ENCODE measurements at places on chromosomes 7 and 10. TPM values are rescaled to one million over a fixed set of nuclear protein-coding genes. Genes with fewer than 3 reads are reported as not detected.

CYP3A7 gene
- total RNA-seq: not detected

TIMM23B gene
- total RNA-seq: 27.0 TPM

MUC3A gene
- total RNA-seq: not detected

MALRD1 gene
- not detected for total RNA-seq

DOCK4 gene
- total RNA-seq: 0.12 TPM

HIF1AN gene
- total RNA-seq: 54.9 TPM

HOXA6 gene
- not detected for total RNA-seq

HOGA1 gene
- total RNA-seq: not detected

DNA sequence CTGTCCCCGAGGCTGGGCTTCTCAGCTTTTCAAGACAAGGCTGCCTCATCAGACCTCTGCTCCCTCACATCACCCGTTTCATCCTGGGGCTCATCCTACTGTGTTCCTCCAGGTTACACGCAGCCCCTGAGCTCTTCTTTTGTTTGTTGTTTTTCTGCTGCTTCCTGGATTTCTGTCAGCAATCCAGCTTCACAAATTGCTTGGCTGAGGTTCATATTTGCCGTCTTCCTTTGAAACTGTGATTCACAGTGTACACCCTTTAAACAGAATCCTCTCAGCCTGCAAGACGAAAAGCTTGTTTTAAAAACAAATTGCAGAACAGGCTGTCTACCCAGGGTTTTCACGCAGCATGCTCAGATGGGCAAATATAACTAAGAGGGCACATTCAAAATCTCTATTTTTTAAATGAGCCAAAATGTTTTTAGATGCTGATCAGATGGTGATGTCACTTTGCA, 39.1 kb upstream of the PARD3 start:
- no peak for DNase-seq

GRCh38 chr7:9240001-9240400, 806.6 kb downstream of the NXPH1 start:
- no peak for DNase-seq

- DNase-seq: no peak
Measured at GRCh38 chr7:129405527-129405926, 28.7 kb upstream of the STRIP2 start.

GRCh38 chr10:98029149-98030092, 1.0 kb downstream of the CRTAC1 start:
- no peak for DNase-seq

GRCh38 chr10:1241973-1242935, 186.1 kb downstream of the WDR37 start:
- no peak for DNase-seq

DNA sequence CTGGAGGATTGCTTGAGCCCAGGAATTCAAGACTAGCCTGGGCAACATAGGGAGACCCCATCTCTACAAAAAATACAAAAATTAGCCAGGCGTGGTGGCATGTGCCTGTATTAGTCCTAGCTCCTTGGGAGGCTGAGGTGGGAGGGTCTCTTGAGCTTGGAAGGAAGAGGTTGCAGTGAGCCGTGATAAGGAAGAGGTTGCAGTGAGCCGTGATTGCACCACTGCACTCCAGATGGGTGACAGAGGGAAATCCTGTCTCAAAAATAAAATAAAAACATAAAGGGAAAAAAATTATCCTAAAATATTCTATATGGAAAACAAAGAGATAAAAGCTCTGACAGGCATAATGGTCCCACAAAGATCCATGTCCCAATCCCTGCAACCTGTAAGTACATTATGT, 87.9 kb upstream of the KAT6B start:
- DNase-seq: no peak

- DNase-seq: no peak
Measured at GRCh38 chr7:47852330-47853245, 95.7 kb downstream of the PKD1L1 start.

- no peak for DNase-seq
Measured at GRCh38 chr7:156001496-156002260, 189.4 kb upstream of the SHH start.

GRCh38 chr10:5292196-5292735, 72.5 kb upstream of the UCN3 start:
- peak; percentile 44 for DNase-seq

DNA sequence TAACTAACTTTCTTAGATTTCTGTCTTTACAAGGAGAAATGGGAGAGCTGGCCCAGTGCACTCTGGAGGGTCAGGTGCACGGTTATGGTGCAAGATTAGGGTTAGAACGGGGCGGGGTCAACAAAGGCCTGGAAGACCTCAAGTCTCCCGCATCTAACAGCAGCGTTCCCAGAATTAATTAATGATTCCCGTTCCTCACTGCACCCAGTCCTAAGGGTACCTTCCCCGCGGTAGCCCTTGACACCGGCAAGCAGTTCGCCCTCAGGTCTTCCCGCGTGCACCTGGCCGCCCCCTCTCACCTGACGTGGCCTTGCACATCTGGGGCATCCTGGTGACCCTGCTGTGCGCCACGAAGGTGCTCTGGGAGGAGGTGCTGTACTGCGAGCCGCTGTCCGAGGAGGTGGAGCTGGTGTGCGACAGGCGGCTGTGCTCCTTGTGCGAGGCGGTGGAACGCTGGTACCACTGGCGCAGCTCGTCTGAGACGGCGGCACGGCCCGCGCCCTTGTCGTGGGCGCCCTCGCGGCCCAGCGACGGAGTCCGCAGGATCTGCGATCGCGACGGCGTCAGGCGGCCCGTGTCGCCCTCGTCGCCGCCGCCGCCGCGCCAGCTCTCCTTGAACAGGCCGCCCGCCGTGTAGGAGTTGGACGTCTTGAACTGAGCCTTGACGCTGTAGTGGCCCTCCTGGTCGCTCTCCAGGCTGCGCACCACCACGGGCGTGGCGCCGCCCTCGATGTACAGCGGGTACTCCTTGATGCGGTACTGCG, 69.8 kb downstream of the PRPF18 start:
- no peak for DNase-seq

DNA sequence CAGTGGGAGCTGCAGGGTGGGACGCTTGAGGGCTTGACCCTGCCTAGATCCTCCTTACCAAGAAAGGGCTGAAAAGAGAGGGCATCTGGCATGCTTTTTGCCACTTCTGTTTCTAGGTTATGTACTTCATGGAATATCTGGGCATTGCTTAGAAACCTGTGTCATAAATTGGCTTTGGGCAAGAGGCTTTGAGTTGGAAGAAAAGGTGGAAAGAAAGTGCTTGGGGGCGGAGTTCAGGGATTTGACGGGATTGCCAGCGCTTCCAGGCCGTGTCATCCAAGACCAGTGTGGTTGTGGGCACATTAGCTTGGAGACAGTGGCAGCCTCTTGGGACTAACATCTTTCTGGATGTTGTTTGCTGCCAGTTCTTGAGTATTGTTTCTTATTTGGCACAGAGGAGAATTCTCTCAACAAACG, 825 bp downstream of the ZNF862 start:
- no peak for DNase-seq

DNA sequence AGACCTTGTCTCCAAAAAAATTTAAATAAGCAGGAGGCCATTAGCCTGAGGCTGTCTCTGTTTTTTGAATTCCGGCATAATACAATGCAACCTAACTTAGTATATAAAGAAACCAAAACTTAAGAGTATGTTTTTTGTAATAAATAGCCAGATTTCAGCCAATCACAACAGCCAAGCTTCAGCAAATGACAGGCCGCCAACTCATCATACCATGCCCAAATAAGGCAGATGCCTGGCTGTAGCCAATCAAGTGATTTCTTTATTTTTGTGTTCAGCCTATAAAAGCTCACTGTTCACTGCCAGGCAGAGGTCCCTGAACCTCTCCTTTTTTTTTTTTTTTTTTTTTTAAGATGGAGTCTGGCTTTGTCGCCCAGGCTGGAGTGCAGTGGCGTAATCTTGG, 12.7 kb upstream of the PURB start:
- no peak for DNase-seq

GRCh38 chr7:94176694-94177200, 172.6 kb upstream of the BET1 start:
- DNase-seq: no peak

- no peak for DNase-seq
Measured at GRCh38 chr10:59870152-59870551, 36.2 kb downstream of the CCDC6 start.

- no peak for DNase-seq
Measured at GRCh38 chr7:104650991-104651640, 322.7 kb downstream of the LHFPL3 start.

DNA sequence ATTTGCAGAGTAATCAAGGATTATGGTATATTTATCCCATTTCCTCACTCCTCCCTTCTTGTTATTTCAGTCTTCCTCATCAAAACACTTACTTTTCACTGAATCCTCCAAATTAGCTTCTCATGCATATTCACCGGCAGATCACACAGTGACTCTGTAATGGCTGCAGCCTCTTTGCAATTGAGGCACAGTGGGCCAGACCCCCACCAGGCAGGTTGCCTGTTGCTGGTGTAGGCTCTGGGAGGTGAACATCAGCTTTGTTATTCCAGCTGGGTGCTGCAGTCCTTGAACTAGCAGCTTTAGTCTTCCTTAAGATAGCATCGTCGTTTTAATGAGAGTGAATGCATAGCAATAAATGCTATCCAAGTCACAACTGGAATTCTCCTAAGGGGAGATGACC, 449.3 kb downstream of the CNTNAP2 start:
- no peak for DNase-seq

DNA sequence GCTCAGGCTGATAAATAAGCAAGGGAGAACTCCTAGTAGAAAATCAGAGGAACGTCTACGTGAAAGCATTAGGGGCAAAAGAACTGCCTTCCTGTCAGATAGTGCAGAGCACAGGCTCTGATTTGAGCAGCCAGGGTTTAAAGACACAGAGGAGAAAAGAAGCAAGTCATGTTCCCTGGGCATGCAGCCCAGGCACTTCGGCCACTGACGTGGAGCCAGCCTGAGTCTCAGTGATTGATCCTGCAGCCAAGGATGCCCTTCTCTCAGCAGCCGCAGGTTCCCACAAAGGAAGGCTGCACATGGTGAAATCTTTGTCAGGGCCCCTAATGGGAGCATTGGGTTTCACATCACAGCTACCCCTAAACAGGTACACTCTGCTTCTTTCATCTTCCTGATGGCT, 161.7 kb upstream of the HPS1 start:
- DNase-seq: no peak

DNA sequence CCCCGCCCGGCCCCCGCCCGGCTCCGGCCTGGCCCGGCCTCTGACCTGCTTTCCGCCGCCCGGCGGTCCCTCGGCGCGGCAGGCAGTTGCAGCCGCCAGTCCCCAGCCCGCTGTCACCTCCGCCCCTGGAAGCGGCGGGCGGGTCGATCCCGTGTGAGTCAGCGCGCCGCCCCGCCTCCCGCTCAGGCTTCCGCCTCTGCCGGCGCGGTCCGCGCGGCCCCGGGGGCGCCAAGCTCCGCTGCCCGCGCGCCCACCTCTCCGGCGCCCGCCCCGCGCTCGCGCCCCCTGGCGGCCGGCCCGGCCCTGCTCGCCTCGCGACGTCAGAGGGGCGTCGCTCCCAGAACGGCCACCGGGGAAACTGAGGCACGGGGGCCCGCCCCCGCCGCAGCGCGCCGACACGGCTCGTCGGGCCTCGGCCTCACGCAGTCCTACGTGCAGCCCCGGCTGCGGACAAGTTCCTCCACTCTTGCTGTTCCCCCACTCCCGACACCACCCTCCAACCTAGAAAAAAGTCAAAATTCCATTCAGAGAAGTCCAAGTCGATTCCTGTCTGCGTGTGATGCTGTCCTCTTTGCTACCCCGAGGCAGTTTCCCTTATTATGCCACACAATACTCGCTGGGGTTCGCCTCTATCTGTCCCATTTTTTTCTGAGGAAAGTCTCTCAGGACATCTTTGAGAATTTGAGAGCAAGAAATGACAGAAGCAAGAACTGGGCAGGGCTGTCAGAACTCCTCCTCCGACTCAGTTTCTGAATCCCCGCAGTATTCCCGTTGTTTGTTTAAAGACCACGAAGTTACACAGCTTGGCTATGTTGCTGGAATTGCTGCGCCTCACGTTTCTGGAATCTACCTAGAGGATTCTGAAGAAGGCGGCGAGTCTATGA, at the start of gene DNMBP:
Gene DNMBP, minus strand, starts transcription at position 155 of the 884 bp plus-strand sequence. CDS start 37,823 bp downstream, outside the sequence.
- DNase-seq: peak; percentile 76

DNA sequence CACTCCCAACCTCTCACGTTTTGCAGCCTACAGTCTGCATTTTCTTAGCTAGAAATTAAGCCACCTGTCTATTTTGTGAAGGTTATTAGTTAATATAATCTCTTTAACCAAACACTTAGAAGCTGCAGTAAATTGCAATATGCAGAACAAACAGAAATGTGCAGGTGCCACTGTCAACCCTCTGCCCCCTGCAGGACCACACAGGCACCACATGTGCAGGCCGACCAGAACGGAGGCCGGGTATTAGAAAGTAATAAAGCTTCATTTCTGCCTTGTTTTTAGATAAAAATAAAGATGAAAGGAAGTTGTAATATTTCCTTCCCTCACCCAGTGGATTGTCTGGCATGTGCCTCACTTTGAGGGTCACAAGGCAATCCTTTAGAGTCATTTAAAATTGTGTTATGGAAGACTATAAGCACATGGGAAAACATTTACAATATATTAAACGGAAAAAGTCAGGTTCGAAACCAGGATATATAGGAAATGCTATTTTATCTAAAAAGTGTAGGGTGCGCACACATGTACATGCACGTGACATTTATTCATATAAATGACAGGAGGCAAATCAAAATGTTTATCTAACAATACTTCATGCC, 158.2 kb downstream of the ARHGAP12 start:
- peak; percentile 56 for DNase-seq

- DNase-seq: no peak
Measured at GRCh38 chr7:107078517-107078966, 34.0 kb downstream of the PRKAR2B start.

DNA sequence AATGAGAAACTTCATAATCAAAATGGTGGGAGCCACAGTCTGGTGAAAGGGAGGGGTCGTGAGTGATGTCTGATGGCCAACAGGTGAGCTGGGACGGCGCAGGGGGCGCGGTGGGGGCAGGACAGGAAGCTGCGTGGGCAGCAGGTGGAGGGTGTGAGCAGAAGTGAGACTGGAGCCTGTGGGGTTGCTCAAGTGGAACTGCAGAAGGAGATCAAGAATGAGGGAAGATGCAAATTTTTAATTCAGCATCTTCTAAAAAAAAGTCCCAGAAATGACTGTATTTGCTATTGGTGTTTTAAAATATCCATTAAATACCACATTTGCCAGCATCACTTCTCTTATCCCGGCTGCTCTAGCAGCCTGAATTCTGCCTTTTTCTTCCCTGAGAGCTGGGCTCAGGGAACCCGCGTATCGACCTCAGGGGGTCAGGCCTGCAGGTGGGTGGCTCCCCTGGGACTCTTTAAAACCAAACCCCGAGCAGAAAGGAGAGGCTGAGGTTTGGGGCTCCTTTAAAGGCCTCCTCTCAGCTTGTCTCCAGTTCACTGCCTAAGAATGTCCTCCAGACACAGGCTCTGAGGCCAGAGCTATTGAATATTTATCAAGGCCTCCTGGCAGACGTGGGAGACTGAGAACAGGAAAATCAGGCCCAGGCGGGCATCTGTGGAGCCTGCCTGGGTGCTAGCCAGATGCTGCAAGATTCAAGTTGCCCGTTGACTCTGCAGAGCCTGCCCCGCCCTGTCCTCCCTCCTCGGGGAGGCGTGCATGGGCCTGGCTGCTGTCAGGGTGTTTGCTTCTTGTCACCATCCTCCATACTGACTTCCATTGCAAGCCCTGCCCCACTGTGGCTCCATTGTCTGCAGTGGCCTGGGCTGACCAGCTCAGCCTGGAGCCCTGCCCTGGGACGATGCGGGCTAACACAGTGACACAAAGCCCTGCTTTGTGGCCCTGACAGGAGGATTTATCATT, 53.9 kb downstream of the SYPL1 start:
- no peak for DNase-seq
